ENCODE measurements at places on chromosomes 6 and 20. TPM values are rescaled to one million over a fixed set of nuclear protein-coding genes. Genes with fewer than 3 reads are reported as not detected.

- no peak for DNase-seq
Measured at GRCh38 chr6:170434821-170435155, 118.3 kb downstream of the PSMB1 start.

GRCh38 chr20:50726955-50727791 lies 4.2 kb upstream of the PARD6B start:
- DNase-seq: no peak

- no peak for DNase-seq
Measured at GRCh38 chr6:112701201-112701600, 354.1 kb downstream of the RFPL4B start.

GRCh38 chr6:33878562-33878961 lies 74.8 kb upstream of the MLN start:
- no peak for DNase-seq

GRCh38 chr6:143872201-143872600 lies 7.9 kb downstream of the ZC2HC1B start:
- DNase-seq: no peak

DNA sequence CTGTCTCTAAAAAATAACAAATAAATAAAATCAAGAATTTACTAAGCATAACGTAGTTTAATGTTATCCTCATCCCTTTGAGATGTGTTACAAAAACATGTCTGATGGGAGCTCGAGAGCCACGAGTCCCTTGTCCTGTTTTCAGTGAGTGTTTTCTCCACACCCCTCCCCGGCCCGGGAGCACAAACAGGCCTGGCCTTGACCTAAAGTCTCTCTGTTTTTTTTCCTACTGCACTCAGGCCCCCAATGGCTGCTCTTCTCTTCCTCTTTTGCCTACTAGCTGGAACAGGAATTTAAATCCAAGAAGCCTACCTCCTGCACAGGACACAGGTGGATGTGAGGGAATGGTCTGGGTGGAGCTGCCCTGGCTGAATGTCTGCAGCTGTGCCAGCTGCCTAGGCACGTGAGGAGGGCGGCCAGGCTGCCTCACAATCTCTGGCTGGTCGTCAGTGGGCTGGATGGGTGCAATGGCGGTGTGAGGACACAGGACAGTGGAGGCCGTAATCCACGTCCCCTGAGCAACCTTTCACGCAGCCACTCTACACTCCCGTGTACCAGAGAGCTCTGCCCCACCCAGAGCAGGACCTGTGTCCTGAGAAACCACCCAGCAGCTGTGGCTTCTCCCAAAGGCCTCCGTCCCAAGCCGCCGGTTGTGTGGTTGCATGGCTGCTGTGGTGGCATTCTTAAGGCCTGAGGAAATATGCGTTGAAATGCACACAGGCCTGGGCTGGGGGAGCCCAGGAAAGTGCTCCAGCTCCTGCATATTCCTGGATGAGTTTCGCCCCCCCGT lies 117.5 kb downstream of the FAM120B start:
- DNase-seq: no peak

- no peak for DNase-seq
Measured at GRCh38 chr6:209432-210103, 82.7 kb upstream of the DUSP22 start.

DNA sequence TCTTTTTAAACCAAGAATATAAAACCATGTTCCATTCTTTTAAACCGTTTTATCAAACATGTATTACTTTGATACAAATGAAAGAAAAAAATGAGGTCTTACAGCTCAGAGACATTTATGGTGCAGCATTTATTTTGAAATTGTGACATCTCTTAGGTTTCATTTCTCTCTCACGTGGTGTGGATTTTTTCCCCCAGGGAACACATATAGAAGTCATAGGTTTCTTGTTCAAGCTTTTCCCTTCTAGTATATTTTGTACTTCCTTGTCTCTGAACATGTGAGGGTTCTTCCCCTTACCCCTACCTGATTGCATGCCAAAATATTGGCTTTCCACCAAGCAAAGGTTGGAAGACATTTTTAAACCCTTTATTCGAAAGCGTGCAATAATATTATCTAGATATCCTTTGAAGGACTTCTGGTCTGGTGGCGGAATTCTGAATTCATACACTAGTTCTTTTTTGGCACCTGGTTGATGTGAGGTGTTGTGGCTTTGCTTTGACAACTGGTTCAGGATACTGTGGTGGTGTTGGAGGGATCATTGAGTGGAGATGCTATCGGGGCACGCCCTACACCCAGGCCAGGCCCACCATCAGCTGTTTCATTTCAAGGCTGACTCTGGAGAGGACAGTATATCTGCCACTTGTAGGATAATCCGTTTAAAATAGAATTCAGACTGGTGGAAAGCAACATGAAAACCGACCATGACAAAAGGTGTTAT lies 5.6 kb upstream of the FAM50B start:
- DNase-seq: no peak

DNA sequence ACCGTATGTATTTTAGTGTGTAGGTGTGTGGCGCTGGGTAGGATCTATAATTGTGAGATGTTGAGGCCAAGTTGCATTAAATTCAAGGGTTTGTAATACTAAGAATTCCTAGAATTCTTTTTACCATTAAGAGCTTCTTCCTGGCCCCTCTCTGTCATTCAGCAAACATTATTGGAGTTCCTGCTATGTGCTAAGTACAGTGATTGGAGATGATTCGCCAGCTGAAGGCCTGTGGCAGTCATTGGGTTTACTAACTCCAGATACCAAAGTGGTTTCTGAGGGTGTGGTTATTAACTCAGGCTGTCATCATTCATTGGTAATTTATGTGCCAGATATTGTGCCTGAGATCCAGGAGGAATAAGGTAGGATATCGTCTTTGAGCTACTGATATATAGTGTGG lies 167.1 kb downstream of the LAMA2 start:
- DNase-seq: no peak

The PCNA gene
- total RNA-seq: 393 TPM

The IER3 gene
- 49.1 TPM for total RNA-seq

The THBS2 gene
- not detected for total RNA-seq

The MRAP2 gene
- not detected for total RNA-seq

The DEFB132 gene
- total RNA-seq: not detected

The SPATA2 gene
- 8.9 TPM for total RNA-seq

Measured in activated naive CD8-positive, alpha-beta T cell treated with anti-CD3 and anti-CD28 coated beads, Interleukin-2, amount 10 ng/mL, durations not matched to agents 7 days and 5 days (primary cell).